HCT116 (cell line): ENCODE measurements at places on chromosomes 11 and 22.

- no peak for DNase-seq
These were observed 33.1 kb downstream of the MTMR3 start for GRCh38 chr22:29916007-29916544.

- DNase-seq: no peak
These were observed 6.0 kb upstream of the CD248 start for GRCh38 chr11:66322732-66323427.

DNA sequence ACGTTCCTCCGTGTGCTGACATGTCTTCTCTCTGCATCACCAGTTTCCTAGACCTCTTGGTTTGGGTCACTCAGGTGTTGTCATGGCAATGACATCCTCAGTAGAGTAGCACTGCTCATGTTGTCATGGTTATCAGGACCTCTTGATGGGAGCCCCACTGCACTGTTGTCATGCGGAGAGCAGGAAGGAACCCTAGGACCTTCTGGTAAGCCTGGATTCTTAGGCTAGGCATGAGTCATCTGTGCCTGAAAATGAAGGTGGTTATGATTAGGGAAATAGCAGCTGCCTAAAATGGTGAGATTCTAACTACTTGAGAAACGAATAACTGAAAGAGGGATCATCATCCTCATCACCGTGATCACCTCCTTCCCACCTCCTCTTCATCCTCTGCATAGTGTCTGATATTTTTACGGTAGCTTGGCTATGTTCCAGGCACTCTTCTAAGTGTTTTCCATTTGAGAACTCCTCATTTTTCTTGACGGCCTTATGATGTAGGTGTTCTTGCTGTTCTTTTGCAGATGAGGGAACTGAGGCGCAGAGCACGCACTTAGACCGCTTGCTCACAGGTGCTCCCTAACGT, 858.4 kb downstream of the NTM start:
- DNase-seq: no peak

- no peak for DNase-seq
These were observed 39.6 kb downstream of the NARS2 start for GRCh38 chr11:78535027-78535426.

DNA sequence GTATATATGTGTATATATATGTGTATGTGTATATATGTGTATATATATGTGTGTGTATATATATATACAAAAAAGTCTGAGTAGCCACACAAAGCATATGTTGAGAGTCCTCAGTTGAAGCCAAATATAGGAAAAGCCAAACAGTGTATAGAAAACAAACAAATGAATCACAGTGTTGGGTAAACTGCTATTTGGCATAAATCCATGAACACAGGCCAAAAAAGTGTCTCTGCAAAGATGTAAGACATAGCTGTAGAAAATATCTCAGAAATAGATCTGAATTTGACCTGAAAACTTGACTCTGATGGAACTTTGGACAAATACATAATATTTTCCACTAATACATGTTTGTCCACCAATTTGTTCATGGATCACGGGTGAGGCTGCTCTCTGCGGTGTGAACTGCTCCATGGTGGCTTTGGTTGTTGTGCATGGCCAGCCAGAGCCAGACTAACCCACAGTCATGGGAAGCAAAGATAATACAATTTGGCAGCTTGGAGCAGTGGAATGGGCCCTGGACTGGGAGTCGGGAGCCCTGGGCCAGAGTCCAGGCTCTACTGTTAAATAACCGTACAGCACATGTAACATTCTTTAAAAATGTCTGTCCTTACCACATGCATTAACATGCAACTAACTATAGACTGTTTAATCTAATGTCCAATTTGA, 76.9 kb upstream of the EED start:
- no peak for DNase-seq

DNA sequence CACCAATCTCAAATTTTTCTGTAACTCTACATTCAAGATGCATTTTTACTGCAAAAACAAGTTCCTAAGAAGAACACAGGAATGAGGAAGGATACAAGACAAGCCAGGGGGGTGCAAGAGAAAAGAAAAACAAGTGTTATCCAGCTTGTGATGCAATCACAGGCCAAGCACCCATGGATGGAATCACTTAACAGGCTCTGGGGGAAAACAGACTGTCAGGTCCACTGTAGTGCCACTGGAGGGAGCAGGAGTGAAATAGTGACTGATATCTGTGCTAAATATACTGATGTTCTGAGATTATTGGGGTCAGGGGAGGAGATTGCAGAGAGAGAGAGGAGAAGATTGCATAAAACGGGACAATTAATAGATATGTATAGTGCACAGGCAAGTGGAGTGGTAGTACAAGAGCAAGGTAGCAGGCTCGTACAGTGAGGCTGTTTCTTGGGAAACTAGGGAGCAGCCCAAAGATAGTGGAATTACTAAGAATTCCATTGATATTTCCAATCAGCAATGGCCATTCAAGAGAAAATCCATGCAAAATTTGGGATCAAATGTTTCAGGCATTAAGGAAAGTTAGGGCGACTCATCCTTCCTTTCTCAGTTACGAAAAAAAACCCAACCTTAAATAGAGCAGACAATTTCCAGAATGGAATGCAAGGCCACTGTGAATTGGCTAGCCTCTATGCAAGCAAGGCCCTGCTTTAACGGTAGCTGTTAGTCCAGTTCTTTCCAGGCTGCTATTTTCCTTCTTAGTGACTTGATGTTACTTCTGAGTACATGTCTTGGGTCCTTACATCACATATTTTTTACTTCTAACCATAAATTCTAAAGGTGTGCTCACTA, 52.2 kb upstream of the CEP126 start:
- DNase-seq: peak; percentile 67

DNA sequence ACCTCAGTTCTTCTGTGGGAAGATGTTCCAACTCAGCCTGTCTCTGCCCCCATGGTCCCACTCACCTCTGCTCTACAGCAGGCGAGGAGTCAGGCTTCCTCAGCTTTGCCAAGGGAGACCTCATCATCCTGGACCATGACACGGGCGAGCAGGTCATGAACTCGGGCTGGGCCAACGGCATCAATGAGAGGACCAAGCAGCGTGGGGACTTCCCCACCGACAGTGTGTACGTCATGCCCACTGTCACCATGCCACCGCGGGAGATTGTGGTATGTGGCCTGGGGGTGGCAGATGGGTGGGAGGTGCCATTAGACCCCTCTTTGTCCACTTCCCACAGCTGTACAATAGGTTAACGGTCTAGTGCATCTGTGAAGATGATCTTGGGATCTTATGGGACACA, 73.3 kb downstream of the MYO7A start:
- no peak for DNase-seq

GRCh38 chr11:102611291-102611690, 13.8 kb downstream of the MMP20 start:
- DNase-seq: no peak

GRCh38 chr11:116535120-116535519, 237.7 kb downstream of the BUD13 start:
- no peak for DNase-seq

DNA sequence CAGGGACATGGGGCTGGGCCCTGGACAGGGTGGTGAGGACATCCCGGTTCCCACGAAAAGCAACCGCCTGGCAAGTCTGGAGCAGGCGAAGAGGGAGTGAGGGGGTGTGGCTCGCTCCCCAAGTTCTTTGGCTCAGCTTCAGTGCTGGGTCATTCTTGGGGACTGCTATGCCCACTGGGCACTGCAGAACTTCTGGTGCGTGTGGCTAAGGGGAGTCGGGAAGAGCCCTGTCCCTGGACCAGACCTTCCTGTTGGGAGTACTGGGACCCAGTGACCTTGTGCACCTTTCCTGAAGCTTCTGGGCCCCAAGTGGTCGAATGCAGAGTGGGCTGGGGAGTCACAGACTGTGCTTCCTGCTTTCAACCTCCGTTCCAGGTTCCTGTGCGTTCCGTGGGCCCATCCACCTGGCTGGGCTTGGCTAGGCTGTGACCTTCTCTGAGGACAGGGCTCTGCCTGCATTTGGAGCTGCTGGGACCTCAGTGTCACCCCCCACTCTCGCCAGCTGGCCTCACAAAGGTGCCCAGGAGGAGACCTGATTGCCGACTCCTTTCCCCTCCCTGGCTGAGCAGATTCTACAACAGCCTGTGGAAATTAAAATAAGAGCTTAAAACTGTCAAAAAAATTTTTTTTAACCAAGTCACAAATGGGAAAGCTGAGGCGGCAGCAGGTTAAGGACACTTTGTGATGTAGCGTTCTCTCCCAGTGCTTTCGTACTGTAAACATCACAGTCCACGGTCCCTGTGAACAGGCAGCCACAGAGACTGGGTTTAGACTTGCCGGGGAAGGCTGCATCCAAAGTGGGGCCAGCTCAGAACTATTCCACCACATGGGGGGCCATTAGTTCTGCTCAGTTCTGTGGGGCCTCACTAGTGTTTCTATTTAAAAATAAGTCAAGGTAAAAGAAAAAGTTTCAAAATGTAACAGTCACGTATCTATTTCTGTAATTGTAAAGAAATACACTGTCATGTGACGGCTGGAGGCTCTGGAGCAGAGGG, 63.8 kb upstream of the WNT7B start:
- no peak for DNase-seq

DNA sequence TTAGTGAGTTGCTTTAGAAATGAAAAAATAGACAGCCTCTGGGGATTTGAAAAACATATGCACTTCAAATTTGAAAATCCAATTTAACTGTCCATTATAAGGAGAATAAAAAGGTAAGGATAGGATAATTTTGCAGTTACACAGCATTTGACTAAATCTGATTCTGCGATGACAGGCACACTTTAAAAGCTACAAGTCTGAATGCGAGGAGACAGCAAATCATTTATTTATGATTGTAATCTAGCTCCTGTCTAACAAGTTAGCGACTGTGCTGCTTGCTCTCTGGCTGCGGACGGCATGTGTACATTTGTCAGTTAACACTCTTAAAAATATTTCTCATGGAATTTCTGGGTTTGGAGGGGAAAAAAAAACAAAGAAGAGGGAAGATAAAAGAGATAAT, 514.8 kb downstream of the MN1 start:
- no peak for DNase-seq

- DNase-seq: no peak
These were observed 36.1 kb upstream of the NNMT start for GRCh38 chr11:114260077-114260476.

DNA sequence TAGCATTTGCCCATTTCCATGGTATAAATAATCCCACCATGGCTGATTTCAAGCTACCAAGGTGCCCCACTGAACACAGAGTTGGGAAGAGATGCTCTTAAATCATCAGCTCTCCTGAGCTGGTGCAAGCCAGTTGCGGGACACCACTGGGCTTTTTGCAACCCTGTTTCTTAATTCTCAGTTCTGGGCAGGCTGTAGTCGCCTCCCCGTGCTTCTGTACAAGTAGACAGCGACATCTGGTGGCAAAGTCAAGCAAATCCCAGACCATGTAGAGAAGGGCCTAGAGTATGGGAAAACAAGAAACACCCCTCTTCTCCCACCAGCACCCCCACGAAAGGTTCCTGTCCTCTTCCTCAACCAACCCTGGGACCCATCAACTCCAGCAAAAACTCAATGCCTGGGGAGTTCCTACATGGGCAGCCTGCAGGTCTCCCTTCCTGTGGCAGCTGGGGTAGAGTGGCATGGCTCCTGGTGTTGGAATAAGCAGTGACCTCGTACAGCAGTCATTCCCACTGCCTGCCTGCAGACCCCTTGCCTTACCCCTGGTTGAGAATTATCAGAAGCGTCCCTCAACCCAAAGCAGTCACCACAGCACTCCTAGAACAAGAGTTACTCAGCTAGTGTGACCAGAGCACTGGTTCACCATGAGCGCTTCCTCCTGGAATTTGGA, 68.4 kb downstream of the IGLL5 start:
- DNase-seq: peak; percentile 52

DNA sequence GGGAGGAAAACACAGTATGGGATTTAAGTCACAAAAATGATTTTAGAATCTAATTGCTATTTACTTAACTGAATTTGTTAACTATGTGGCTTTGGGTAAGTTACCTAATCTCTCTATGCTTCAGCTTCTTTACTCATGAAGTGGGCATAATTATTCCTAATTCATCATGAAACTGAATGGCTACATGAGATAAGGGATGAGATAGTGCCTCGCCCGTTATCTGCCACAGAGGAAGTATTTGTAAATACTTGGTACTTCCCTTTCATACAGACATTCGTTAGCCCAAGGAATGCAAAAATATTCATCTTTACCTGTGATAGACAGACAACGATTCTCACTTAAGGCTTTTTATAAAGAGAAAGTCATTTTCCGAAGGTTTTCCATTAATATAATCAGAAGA, 221.2 kb upstream of the BLID start:
- no peak for DNase-seq

GRCh38 chr11:33891714-33892327, at the start of gene LMO2:
Gene LMO2, minus strand, starts transcription at chr11:33892076. Its CDS starts 22,360 bp downstream, at chr11:33869716.
- no peak for DNase-seq

- DNase-seq: no peak
These were observed 8.1 kb downstream of the RCOR2 start for GRCh38 chr11:63908631-63909401.

GRCh38 chr22:37684803-37685615, 1.1 kb upstream of the NOL12 start:
- no peak for DNase-seq

GRCh38 chr11:62169448-62169847, 20.6 kb upstream of the SCGB1D1 start:
- DNase-seq: no peak

GRCh38 chr11:60315871-60316270, 11.2 kb upstream of the MS4A6E start:
- DNase-seq: no peak

GRCh38 chr11:35153280-35153679, 14.3 kb downstream of the CD44 start:
- DNase-seq: no peak

DNA sequence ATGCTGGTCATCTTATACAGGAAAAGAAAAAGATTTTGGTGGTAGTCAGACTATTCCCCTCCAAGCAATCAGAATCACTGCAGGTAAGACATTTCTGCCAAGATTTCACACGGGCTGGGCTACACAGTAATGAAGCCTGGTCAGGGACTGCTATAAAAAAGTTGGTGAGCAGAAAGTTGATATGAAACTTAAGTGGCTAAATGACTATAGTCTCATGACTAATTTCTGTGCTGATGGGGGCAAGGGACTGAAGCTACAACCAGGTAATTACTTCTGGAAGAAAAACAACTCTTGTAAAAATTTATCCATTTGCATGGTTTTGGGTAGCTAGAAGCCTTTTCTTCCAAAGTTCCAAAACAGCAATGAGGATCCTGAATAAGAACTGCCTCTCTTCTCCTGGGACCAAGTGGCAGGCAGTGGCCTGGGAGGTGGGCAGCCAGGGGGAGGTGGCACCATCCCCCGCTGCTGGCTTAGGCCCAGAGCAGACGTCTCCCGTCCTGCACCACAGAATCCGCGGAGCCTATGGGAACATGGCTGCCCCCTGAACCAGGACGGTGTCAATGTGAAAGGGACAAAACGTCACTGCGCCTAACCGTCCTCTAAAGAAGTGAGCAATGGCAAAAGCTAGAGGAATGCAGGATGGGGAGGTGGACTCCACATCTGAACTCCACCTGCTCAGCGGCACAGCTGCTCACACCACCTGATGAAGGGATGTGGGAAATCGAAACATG, 122.6 kb upstream of the LMO1 start:
- DNase-seq: no peak

DNA sequence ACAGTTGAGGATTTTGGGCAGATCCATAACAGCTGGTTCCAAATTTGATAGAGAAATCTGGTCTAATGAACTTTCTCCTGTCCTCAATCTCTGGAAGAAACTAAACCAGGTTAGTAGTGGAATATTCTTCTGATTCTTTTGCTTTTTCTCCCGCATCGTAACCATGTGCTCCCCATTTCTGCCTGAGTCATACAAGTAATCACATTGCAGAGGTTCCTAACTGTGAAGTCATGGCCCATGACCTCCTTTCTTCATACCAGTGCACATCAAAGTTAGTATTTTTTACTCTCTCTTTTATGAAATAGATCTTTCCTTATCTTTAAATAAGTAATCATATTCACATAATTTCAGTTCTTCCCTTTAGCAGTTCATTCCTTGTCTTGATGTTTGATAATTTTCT, 249.0 kb downstream of the DYNC2H1 start:
- DNase-seq: no peak
